ENCODE measurements at places on chromosomes 1 and 21. TPM values are rescaled to one million over a fixed set of nuclear protein-coding genes. Genes with fewer than 3 reads are reported as not detected.

DNA sequence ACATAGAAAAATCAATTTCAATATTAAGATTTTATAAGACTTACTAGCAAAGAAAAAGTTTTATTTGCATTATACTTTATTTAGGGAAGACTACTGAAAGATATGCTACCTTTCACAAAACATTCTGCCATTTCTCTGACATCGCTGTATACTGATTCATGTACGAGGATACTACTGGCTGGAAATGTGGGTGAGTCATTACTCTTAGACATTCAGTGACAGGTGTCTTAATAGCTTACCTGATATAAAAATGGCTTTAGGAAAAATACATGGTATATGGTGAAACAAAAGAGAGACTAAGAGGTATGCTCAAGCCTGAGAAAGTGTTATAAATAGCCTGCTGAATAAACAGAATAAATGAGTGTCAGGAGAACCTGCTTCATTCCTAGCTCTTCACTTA lies 73.0 kb upstream of the EXO1 start:
- DNase-seq: no peak

GRCh38 chr1:35603468-35603867 lies 30.4 kb downstream of the TFAP2E start:
- no peak for DNase-seq

Gene FAM78B
- polyA plus RNA-seq: 1.0 TPM

DNA sequence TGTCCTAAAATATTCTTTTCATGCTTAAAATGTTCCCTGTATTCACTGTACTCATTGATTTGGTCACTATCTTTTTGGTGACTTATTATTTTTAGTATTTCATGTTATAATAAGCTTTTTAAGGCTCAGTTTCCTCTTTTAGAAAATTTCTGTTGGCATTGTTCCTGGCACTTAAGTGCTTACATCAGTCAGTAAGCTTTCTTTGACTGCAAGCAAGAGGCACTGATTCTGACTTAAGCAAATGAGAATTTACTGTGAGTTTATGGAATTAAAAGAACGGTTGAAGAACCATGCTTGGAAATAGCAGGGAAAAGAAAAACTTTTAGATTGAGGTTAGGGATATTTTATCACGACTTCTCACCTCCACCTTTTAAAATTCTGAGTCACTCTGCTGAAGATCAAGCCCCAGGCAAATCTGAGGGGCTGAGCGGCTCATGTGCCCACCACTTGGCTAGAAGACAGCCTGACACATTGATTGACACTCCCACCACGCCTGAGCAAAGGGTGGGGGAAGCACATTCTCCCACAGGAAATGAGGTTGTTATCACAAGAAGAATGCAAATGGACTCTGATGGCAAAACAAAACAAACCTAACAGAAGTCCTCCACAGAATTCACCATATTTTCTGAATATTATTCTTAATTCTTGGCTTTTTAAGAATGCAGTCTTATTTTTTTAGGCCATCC lies 102.8 kb downstream of the KCTD3 start:
- DNase-seq: no peak

GRCh38 chr1:209080170-209080781 lies 503.2 kb upstream of the CAMK1G start:
- no peak for DNase-seq

Gene C1orf141
- 0.58 TPM for polyA plus RNA-seq

Gene FCRL4
- polyA plus RNA-seq: not detected

DNA sequence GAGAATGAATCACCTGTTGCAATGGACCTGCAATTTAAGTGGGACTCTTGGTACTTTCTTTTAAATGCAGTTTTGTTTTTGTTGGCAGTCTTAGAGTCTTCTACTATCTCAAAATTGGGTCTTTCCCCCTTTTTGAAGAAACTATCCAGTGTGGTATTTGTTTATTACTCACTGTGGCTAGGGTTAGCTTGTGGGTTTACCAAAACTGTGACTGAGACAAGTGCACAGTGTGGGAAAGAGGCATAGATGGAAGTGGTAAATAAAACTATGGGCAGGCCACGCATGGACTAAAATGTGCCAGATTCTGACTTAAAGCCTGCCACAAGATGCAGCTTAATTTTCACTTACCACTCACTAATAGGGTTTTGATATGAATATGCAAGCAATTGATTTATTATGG lies 1441.7 kb downstream of the PLA2G4A start:
- DNase-seq: no peak

DNA sequence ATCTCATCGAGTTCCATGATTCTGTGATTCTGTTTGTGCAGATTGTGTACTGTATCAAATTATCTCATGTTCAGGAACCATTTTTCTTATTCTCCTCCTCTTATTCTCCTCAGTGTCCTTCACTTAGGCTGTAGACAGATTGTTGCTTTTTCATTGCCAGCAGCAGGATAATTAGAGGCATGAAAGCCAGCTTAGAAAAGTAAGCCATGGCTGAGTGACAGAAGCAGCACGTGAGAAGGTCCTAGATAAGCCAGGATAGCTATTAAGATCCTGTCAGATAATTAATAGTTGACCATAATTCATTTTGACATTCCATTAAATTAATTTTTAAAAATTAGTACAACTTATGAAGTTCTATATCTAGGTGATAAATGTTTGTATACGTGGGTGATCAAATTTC lies 60.8 kb upstream of the PRKACB start:
- DNase-seq: no peak

DNA sequence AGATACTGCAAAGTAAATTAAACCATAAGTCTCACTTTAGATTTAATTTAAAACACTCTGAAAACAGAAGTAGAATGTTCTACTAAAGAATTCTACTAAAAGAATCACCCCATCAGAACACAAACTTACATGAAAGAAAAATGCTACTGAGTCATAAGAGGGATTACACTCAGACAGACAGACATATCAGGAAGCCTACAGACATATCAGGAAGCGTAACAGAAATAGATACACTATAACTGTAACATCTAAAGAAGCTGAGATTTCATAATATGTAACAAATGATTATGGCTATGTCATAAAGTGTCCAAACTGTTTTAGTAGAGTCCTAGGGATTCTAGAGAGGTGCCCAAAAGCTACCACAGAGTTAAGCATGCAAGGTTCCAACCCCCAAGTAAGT lies 23.9 kb downstream of the FOXJ3 start:
- no peak for DNase-seq

Gene FMO3
- polyA plus RNA-seq: 1.6 TPM

DNA sequence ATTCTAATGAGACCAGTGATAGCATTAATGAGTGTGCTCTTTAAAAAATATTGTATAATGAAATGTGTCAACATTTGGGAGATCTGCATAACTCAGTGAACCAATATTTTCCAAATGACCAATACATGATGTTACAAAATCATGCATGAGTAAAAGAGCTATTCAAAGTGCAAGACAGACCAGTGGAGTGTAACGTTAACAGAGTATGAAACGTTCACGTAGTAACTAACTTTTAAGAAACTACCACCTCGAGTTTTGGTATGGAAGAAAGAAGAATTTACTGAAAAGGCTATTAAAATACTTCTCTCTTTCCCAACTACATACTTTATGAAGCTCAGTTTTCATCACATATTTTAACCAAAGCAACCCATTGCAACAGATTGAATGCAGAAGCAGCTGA lies 9.6 kb upstream of the SLC6A9 start:
- no peak for DNase-seq
